ENCODE measurements at places on chromosomes 11 and 22.
A peak's percentile ranks its signal among the peaks of the same experiment; 100 is the strongest.

GRCh38 chr11:4714300-4714699 is 9.7 kb downstream of the MMP26 start:
- DNase-seq: no peak

DNA sequence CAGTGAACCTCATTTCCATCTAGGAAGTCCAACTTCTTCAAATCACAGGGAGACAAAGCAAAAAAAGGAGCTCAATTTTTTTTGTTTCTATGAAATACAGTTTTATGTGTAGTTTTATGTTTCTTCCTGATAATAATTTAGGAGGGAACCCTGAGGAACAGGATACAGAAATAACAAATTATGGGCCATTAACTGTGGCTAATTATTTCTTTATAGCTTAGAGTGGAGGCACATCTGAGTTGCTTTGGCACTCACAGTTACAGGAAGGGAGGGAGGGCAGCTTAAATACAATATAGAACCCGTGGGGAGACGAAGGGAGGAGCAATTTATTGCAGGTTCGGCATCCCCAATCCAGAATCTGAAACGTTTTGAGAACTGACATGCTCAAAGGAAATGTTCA is 37.1 kb upstream of the HORMAD2 start:
- DNase-seq: no peak

- no peak for DNase-seq
Observed at GRCh38 chr11:15890031-15890713, 466.2 kb downstream of the SOX6 start.

- DNase-seq: no peak
Observed at GRCh38 chr11:125176866-125177265, 12.3 kb downstream of the PKNOX2 start.

DNA sequence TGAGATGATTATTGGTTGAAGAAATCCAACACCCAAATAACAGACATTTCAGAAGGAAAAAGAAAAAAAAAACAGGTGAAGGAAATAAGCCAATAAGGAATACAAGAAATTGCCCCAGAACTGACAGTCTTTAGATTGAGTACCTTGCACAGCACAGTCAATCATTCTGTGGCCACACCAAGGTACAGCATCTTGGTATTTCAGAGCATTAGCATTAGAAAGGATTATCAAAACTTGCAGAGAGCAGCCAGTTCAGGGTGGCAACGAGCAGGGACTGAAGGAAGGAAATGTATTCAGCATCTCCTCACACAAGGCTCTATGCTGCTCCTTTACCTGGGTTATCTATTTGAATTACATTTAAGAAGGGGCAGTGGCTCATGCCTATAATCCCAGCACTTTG is 2.1 kb downstream of the ADA2 start:
- DNase-seq: peak; percentile 17

- no peak for DNase-seq
Observed at GRCh38 chr11:110424775-110425444, 4.8 kb upstream of the FDX1 start.

GRCh38 chr11:69558519-69558941 is 77.1 kb downstream of the LINC01488 start:
- no peak for DNase-seq

- DNase-seq: no peak
Observed at GRCh38 chr11:91997226-91997625, 227.4 kb upstream of the FAT3 start.

GRCh38 chr11:90134478-90135003 is at the start of gene NAALAD2:
NAALAD2 (plus strand) TSS chr11:90134663; CDS start chr11:90134759, 96 bp downstream.
- peak; percentile 71 for DNase-seq

GRCh38 chr11:92793189-92793588 is 176.3 kb upstream of the MTNR1B start:
- no peak for DNase-seq

DNA sequence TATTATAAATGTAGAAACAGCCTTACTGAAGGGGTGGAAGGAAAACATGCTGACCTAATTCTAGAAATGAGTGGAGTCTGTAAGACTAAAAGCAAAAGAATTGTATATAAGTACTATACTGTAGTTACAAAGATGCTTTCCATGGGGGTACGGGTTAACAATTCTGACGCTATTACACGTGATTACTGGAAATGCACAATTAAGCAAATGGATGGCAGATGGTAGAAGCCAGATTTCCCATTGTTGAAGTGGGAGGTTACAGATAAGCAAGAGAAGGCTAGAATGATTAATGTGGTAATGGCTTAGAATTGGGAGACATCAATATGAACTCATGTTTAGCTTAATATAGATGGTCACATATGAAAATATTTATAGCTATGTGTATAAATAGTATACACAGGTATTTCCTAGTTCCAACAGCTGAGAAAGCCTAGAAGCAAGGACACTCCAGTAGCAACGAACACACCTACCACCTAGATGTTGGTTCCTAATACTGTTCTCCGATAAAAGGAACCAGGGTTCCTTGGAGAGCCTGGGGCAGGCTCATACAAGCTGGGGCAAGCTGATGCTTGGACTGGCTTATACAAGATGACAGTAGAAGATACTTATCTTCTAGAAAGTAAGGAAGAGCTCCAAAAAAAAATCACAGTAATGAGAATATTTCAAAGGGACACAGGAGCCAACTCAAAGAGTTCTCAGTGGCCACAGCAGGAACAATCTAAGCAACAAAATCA is 13.5 kb downstream of the SMC1B start:
- no peak for DNase-seq

- no peak for DNase-seq
Observed at GRCh38 chr11:2248762-2249161, 21.6 kb downstream of the ASCL2 start.

GRCh38 chr11:4851033-4851432 is 2.0 kb upstream of the OR51S1 start:
- no peak for DNase-seq

DNA sequence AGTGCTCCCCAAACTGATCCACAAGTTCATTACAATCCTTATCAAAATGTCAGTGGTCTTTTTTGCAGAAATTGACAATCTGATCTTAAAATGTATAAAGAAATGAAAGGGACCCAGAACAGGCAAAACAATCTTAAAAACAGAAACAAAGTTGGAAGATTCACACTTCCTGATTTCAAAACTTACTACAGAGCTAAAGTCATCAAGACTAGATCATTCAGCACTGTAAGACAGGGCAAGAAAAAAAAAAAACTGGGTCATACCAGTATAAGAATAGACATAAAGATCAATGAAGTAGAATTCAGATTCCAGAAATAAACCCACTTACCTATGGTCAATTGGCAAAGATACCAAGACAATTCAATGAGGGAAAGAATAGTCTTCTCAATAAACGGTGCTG is 4.5 kb upstream of the STK33 start:
- DNase-seq: no peak

DNA sequence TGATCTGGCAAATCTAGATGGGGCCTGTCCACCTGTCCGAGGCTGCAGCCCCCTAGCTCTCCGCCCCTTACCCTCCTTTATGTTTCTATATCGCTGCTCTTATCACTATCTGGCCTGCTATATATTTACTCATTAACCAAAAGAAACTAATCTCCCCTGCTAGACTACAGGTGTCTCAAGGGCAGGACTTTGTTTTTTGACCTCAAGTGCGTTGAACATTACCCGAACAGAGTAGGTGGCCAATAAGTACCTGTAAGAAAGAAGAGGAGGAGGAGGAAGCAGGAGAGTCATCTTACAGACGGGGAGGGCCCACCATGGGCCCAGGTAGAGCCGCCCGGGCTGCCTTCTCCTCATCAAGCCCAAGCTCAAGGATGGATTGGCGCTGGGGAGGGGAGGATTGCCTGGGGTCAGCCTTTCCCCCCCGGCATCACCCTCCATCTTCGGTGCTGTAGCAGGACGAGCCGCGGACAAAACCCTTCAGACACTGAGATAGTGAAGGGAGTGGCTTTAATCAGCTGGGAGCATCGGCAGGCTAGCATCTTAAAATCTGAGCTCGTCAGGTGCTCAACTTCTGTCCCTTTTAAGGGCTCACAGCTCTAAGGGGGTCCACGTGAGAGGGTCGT is 1.2 kb upstream of the P2RY6 start:
- no peak for DNase-seq

DNA sequence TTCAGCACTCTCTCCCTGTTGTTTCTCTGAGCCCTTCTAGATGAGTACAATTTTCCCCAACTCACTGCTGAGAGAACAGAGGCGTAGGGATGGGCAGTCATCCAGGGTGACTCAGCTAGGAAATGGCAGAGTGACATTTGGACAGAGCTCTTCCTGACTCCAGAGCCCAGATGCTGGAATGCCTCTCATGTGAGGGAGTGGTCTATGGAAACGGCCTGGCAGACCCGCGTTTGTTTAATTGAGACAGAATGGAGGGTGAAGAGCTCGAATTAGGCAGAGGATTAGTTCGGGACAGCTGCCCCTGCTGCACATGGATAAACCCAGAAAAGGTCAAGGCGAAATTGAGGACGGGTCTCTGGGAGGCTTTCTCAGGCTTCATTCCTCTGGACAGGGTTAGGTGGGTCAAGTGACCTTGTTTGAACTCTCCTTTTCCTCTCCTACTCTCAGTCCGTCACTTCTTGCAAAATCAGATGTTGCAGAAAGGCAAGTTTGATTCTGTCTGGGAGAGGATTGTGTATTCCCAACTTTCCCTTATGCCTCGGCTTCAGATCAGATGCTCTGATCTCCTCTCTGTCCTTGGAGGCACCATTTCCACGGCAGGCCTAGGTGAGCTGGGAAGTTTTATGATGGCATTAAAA is 7.6 kb upstream of the LMO2 start:
- no peak for DNase-seq

DNA sequence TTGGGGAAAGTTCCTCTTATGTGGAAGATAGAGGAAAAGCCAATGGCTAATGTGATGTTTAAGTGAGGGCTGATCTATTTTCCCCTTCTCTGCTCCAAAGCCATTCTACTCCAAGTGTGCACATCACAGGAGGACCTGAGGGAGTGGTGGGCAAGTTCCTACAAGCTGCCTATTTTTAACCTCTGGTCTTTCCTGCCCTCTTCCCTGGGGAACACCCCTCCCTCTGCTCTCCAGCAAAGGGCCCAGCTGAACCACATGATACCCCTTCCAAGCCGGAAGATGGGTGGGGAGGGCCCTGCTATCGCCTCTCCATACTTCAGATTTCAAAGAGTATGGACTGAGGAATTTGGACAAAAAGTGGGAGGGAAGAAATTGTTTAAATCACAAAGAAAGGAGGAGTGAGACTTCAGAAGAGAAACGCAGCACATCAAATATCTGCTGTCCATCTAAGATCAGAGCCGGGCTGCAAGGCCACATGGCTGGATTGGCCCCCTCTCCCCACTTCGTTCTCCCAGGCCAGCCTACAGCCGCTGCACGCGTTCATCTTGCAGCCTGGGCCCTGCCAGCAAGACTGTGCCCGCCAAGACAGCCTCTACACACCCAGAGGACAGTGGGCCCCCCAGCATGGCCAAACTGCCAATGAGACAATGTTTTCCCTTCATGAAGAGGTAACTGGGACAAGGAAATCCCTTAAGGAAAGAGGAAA is 77.5 kb downstream of the MICAL3 start:
- DNase-seq: peak; percentile 43

DNA sequence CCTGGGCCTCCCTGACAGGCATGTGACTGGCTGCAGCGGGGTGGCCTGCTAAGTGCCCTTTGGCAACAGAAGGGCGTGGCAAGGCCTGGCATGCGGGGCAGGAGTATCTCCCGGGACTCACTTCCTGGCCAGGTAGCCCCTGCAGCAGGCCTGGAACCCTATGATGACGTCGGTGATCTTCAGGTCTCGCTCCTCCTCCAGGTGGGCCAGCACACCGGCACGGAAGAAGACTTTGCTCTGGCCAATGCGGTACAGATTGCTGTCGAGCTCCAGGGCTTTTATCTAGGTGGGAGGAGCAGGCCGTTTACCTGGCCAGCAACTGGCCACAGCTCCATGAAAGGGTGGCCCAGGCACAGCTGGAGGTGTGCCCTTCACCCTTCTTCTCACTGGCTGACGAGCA is 50.9 kb downstream of the APOL1 start:
- DNase-seq: no peak

DNA sequence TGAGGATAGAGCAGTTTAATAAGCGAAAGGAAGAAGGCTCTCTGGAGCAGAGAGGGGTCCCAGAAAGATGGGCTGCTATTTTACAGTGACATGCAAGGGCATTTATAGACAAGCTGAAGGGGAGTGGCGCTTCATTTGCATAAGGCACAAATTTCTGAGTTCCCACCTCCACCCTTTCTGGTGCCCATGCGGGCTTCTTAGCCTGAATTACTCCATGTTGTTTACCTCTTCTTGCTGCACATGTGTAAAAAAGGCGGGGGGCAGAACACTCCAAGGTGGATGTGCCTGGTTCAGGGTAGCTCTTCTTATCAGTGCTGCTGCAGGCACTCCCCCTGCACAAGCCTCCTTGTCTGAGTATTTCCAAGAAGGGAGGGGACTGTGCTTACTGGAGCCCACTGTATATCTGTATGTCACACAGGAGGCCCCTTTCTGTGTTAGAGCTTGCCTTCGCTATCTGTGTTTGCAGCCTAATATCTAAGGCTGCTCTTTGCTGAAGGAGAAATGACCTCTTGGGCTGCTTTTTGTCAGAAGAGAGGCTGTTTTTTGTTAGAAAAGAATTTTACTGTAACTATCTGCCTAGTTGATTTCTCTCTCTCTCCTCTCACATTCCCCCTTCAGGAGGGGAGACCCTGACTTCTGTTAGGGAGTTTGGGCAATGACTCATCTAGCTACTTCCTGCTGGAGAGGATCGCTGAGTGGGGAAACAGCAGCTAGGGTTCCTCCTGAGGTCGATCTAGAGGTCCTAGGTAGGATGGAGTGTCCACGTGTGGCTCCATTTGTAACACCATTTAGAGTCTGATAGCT is 1057.0 kb upstream of the CNTN5 start:
- peak; percentile 41 for DNase-seq

- DNase-seq: peak; percentile 35
Observed at GRCh38 chr22:19800761-19801244, 40.2 kb downstream of the TBX1 start.
